Aorta (tissue), 5 donors: ENCODE measurements at places on chromosomes 2 and 18.

- DNase-seq = no peak
Observed at GRCh38 chr18:50179465-50179864, 15.5 kb downstream of the MYO5B start.

- no peak for DNase-seq
Observed at GRCh38 chr2:192151853-192152252, 42.9 kb downstream of the TMEFF2 start.

DNA sequence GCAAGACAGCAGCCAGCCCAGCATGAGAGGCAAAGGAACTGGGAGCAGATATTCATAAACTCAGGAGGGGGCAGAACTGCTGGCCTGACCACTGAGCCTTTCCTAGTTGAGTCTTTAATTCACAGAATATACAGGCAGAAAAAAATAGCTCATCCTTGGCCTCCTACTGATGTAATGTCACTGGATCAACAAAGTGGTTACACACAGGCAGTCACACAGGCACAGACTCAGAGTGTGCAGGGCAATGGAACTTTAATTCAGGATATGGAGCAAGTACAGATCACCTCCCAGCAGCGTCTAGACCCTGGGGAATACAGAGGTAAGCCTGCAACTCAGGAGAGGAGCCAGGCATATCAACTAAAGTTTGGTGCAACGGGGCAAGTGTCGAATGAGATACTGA is 75.4 kb downstream of the TNP1 start:
- no peak for DNase-seq

GRCh38 chr2:207229161-207229560 is 63.4 kb upstream of the KLF7 start:
- no peak for DNase-seq

- DNase-seq = no peak
Observed at GRCh38 chr2:43958397-43959275, 37.2 kb downstream of the LRPPRC start.

DNA sequence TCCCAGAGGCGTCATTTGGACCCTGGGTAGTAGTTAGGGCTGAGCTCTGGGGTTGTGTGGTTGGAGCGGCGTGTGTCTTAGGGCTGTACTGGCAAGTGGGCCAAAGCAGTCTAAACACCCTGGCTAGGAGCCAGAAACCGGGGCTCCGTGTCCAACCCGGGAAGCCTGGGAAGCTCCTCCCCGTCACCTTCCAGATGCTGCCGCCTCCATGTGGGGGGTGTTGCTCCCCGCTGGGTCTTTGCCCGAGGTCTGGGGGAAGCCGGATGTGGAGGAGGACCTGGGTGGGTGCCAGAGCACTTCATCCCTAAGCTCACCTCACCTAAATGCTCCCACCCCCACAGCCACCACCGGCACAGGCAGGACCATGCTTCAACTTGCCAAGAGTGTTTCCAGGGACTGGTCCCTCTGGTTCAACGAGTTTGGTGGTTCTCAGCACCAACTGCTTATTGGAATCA is 25.4 kb downstream of the TET3 start:
- DNase-seq = no peak

- DNase-seq = no peak
Observed at GRCh38 chr2:63073994-63074393, 23.4 kb downstream of the OTX1 start.

GRCh38 chr2:127818241-127818640 is 7.3 kb upstream of the WDR33 start:
- DNase-seq = no peak

- no peak for DNase-seq
Observed at GRCh38 chr18:9401176-9401575, 66.6 kb downstream of the TWSG1 start.

- no peak for DNase-seq
Observed at GRCh38 chr2:98713332-98714015, 17.5 kb downstream of the MGAT4A start.

GRCh38 chr2:180255981-180256380 is 248.9 kb upstream of the CWC22 start:
- no peak for DNase-seq

DNA sequence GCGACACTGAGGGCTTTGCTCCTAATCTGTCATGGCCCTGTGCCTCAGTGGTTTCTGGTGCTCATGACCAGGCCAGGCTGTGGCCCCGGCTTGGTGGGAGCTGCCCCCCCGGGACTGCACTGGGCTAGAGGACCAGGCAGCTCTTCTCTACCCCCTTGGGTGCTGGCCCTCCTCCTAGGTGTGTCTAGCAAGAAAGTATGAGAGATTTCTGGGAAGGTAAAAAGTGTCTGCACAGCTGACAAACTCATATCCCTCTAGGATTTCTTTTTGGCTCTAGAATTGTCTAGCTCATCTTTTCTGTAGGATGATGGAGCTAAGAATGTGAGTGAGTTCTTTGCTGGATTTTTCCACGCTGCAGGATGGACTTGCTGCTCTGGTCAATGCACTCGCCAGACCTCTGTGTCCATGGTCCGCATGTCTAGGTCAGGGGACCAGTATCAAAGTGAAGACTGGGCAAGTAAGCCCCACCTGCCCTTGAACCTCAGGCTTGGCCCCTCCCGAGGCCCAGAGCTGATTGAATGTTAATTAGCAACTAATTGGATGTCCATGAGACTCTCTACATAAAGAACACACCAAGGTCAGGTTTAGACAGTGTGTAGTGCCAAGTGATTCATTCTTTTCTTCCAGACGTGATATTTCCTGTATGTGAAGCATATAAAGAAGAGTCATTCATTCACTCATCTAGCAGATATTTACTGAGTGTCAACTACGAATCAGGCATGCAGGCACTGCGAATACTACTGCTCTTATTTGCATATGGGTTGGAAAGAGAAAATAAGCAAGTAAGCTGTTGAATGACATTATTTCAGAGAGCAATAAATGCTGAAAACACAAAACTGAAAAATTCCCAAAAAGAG is 15.6 kb upstream of the PSD4 start:
- DNase-seq = peak; percentile 55

DNA sequence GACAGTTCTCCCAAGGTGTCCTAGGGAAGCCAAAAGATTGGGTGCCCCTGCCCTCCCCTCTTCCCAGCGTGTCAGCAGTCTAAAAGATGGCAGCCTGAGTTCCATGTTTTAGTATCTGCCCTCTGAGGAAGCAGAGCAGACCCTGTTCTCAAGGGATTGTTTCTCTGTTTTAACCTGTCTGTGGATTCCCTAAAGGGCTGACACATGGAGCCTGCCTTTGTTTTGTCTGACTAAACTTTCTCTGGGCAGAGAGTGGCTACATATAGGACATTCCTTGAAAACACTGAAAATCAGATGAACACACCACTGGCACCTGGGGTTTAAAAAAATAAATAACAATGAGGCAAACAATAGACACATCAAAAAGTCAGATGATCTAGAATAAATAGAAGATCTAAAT is 337.6 kb downstream of the KIAA1328 start:
- no peak for DNase-seq

DNA sequence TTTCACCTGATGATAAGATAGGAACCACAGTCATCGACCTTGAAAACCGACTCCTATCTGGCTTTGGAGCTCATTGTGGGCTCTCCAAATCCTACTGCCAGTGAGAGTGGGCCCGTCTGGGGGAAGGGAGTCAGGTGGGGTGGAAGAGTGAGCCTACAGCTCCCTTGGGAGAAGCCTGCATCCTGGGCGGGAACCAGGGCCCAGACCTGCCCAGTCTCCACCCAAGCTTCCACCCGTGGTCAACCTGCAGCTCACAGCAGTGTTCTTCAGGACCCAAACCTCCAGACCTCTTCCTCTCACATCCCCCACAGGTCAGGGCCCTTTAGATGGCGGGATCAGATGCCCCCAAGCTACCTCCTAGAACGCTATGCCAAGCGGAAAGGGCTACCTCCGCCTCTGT is 40.2 kb downstream of the LMAN2L start:
- DNase-seq = no peak

- no peak for DNase-seq
Observed at GRCh38 chr18:71529703-71530303, 1014.3 kb downstream of the CBLN2 start.

- no peak for DNase-seq
Observed at GRCh38 chr2:17051538-17051937, 385.9 kb upstream of the CYRIA start.

GRCh38 chr2:44244135-44244871 is 31.0 kb upstream of the SLC3A1 start:
- no peak for DNase-seq

- DNase-seq = no peak
Observed at GRCh38 chr2:11502740-11503292, 31.0 kb upstream of the GREB1 start.

GRCh38 chr2:98489486-98489885 is 44.8 kb downstream of the INPP4A start:
- no peak for DNase-seq

- no peak for DNase-seq
Observed at GRCh38 chr2:152961351-152961750, 242.9 kb downstream of the ARL6IP6 start.

DNA sequence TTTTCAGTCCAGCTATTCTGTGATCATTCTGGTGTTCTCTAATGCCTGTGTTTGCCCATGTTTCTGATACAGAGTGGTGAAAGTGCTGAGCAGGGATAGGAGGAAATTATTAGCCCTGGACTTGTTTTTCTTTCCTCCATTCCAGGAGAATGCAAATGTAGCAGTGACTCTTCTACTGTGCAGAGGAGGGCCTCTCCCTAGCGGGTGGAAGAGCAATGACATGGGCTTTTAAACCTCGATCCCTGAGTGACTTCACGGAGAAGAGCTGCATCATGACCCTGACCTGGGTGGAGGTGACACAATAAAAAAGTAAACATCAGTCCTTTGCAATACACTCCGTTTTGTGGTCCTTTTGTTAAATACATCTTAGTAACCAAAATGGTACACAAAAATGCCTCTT is 68.0 kb upstream of the NETO1 start:
- DNase-seq = no peak

GRCh38 chr2:150811259-150811855 is 323.9 kb upstream of the RND3 start:
- no peak for DNase-seq

DNA sequence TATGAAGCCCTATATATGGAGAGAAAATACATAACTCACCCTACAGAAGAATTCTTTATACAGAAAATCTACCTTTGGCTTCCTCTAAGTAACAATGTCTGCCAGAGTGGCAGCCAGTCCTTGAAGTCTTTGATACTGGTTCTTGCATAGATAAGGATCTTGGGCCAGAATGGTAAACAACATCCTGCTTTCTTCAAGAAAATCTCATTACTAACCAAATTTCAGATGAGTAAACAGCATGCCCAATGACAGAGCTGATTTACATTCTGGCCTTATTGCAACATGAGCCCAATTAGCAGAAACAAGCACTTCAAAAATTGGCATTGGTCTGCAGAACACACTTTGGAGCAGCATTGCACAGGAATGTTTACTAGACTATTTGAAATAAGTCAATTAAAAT is 336.5 kb upstream of the ST6GAL2 start:
- DNase-seq = no peak

GRCh38 chr2:235688511-235689426 is 194.9 kb downstream of the AGAP1 start:
- no peak for DNase-seq

DNA sequence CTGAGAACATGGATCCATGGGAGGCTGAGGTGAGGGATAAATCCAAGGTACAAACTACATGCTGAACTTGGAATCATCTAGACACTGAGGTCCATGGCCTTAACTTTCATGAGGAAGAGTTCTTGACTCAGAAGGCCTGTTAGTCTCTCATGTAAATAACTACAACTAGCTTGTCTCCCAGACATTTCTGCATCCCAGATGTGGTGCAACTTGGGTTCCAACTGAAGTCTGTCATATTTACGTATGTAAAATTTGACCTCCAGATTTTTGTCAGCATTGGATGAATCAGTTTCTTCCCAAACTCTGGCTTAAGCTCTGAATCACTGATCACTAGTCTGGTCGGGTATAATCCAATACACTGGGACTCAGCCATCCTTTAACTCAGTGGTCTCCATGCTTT is 306.9 kb downstream of the PDE11A start:
- DNase-seq = no peak

GRCh38 chr2:146366276-146366675 is 1478.6 kb upstream of the ACVR2A start:
- DNase-seq = no peak

DNA sequence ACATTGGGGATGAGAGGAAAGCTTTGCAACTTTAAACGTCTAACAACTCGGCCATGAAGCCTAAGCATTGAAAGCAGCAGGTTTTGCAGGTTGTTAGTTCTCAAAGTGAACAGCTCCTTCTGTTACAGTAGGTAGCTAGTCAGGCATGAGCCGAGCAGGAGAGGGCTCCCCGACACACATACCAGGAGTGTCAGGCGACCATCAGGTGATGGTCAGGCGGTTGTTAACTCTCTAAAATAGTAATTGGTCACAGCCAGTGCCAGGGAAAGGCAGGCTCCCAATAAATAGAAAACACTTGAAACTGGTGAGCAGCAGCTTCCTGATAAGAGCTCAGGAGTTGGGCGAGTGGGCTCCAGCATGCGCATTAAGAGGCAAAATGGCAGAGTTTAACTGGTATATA is 53.5 kb upstream of the DAPL1 start:
- DNase-seq = no peak

GRCh38 chr2:120546048-120546864 is 189.4 kb upstream of the GLI2 start:
- peak; percentile 91 for DNase-seq

DNA sequence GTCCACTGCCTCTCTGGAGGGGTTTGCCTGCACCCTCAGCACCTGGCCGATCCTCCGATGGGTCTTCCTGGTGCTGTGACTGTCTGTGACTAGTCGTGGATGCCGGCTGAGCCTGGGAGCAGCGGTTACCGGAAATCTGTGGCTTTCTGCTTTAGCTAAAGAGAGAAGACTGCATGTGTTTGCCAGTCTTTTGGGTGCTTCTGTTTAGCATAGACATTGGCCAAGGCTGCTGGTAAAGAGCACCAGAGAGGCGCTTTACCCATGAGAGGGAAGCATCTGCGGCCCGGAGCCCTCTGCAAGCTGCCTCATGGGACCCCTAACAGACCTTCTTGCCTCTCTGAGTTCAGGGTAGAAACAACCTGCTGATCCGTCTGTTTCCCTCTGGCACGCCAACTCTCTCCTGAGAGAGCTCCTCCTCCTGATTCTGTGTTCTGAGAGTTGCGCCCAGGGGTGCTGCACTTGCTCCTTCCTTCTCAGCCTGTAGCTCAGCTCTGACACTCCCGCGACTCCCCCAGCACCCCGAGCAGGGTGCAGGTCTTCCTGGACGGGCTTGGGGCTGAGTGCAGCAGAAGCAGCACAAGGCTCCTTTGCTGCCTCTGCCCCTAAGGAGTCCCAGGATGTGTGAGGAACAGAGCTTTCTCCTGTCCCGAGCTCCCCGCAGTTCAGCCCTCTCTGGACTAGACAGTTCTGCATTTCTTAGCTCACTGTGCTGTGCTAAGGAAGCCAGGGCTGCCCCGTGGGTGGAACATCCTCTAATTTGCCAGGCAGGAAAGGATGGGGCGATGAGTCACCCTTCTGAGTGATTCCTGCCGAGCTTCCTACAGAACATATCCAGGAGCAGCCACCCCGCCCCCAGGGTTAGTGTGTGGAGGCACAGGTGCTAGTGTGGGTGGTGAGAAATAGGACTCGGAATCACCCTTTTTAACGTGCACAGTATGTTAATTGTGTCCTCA is 203.2 kb downstream of the SH3RF3 start:
- peak; percentile 89 for DNase-seq
